ENCODE measurements at places on chromosomes 1 and 21.

DNA sequence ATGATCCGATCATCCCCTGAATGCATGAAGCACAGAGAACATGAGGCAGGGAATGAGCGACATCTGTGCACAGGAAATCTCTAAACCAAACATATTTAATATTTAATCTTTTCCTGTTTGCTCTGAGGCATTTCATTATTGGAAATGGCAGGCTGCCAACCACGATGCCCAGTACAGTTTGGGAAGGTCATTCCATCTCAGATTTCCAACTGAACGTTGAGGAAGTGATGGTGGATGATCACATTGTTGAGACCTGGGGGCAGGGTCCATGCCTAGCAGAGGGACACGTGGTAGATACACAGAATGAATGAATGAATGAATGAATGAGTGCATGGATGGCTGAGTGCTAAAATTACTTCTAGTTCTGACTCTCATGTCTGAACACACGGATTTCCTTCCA is 15.9 kb upstream of the FASLG start:
- DNase-seq: no peak

- no peak for DNase-seq
Measured at GRCh38 chr1:225827076-225827475, 17.2 kb downstream of the EPHX1 start.

GRCh38 chr1:51686450-51686849 is 69.6 kb downstream of the OSBPL9 start:
- DNase-seq: no peak

DNA sequence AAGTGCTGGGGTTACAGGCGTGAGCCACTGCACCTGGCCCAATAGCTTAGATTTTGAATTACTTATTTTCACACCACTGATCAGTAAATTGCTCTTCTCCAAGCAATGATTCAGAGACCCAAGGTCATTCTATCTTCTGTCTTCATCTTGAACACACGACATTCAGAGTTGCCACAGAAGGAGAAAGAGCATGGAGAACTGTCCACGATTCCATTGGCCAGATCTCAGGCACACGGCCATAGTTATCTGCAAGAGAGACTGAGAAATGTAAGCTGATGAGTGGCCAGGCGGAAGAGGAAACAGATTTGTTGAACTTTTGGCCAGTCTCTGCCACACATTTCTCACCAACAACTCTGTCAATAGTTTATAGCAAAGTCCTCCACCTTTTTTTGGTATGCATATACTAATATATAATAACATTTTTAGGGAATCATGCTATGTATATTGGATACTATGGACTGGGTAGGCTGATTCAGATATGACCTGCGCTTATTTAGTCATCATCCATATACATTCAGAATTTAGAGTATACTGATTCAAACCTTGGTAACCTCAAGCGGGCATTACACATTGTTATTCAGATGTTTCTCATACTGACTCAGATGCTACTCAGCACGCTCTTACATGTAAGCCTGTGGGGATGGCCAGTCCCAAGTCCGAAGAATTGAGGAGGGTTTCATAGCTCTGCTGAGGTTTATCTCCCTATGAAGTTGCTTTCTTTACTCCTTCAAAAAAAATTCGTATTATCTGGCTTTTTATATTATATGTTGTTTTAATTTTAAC is 25.5 kb upstream of the CAP1 start:
- DNase-seq: no peak

DNA sequence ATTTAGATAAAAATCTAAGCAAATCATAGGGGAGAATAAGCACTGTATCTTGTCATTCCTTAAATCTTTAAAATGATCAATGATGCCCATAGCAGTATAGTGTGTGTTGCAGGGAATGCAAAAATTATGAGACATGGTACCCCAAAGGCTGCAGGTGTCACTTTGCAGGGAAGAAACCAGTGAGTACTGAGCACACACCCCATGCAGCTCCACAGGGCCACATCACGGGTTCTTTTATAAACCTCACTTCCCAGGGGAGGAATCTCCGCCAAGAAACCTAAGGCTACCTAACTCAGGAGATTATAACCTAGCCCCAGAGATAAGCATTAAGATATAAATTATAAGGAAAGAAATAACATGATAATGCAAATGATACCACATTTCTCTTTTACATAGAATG is 115.6 kb downstream of the APP start:
- DNase-seq: no peak

Measured in MM.1S (cell line).